ENCODE measurements at places on chromosomes 2 and 18.

GRCh38 chr2:96353032-96353561 is 17.5 kb downstream of the NCAPH start:
- DNase-seq, result no peak

DNA sequence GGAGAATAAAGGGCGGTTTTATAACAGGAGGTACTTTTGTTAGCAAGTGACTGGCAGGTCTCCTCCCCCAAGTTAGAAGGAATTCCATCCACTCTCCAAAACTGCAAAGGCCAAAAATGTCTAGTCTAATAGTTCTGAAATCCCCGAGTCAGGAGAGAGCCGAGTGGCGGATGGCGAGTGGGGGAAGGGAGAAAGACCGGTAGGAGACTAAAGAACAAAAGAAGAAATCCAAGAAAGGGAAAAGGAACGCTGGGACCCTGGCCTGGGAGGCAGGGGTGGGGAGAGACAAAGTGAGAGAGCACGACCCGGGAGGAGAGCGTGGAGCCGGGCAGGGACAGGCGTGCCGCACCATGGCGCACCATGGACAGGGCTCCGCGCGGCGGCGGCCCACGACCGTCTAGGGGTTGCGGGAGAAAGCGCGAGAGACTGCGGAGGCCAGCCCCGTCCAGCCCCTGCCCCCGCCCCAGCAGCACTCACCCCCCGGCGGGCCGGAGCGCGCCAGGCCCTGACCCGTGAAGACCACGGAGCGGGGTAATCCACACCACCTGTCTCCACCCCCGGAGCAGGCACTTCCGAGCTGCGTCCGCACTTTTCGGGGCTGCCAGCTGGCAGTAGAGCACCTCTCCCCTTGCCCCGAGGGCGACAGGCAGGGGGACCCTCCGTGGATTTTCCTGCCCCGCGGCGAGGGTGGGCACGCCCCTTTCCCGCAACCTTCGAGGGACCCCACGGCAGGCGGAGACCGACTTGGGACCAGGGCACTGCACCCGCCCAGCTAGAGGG is 1.6 kb downstream of the CDH2 start:
- peak; percentile 42 for DNase-seq

GRCh38 chr2:192983173-192983572 is 788.4 kb upstream of the TMEFF2 start:
- no peak for DNase-seq

- peak; percentile 42 for DNase-seq
Measured at GRCh38 chr2:178109813-178110212, 2.4 kb upstream of the RBM45 start.

DNA sequence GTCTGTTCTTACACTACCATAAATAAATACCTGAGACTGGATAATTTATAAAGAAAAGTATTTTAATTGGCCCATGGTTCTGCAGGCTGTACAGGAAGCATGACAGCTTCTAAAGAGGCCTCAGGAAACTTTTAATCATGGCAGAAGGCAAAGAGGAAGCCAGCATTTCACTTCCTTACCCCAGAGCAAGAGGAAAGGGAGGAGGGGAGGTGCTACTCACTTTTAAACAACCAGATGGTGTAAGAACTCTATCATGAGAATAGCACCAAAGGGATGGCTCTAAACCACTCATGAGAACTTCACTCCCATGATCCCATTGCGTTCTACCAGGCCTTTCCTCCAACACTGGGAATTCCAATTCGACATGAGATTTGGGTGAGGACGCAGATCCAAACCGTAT is 344.4 kb upstream of the SLC39A10 start:
- no peak for DNase-seq

GRCh38 chr2:7073901-7074300 is 156.7 kb downstream of the RNF144A start:
- no peak for DNase-seq

DNA sequence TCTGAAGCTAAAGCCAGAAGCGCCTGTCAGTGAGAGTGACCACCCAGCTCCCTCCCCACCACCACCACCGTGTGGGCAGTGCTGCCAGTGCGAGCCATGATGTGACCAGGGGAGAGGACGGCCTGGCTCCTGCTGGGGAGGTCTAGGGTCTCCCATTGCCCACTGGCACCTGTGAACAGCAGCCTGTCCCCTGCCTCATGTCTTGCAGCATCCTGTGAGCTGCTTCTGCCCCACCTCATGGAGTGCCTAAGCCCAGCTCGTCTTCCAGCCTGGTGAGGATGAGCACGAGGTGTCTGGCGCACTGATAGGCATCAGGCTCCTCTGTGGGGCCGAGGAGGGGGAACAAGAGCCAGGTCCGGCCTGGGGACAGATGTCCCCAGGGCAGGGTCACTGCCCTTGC is 61.4 kb downstream of the FAM168B start:
- DNase-seq, result no peak

DNA sequence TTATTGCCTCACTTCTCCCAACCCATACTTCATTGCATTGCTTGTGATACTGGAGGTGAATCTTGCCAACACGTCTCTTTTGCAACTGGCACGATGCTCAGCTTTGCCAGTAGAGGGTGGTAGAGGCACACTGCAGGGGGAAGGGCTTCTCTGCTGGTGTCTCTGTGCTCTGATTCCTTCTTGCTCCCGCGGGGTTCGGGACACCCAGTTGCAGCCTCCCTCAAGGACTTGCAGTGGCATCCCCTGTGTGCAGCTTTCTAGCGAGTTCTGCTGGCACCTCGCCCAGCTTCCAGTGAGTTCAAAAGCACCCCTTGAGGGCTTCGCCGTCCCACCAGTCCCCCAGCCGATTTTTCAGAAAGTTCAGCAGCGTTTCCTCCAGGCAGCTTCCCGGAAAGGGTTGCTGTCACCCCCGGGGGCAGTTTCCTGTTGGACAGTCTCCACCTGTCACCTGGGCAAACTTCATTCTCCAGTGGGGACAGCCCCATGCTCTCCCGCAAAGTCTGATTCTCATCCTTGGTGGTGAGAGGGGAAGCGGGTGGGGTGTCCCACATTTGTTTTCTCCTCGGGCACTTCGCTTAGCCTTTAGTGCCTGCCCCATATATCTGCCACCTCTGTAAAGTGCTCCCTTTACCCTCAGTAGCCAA is 35.4 kb upstream of the EN1 start:
- peak; percentile 42 for DNase-seq

- no peak for DNase-seq
Measured at GRCh38 chr2:242075696-242076095, 206.2 kb downstream of the RTP5 start.

Measured in HFFc6 (cell line).